Activated CD4-positive, CD25-positive, alpha-beta regulatory T cell treated with anti-CD3 and anti-CD28 coated beads, Interleukin-2, amount 50 U/mL, for 16 hours (primary cell): ENCODE measurements at places on chromosomes 16 and 17.

DNA sequence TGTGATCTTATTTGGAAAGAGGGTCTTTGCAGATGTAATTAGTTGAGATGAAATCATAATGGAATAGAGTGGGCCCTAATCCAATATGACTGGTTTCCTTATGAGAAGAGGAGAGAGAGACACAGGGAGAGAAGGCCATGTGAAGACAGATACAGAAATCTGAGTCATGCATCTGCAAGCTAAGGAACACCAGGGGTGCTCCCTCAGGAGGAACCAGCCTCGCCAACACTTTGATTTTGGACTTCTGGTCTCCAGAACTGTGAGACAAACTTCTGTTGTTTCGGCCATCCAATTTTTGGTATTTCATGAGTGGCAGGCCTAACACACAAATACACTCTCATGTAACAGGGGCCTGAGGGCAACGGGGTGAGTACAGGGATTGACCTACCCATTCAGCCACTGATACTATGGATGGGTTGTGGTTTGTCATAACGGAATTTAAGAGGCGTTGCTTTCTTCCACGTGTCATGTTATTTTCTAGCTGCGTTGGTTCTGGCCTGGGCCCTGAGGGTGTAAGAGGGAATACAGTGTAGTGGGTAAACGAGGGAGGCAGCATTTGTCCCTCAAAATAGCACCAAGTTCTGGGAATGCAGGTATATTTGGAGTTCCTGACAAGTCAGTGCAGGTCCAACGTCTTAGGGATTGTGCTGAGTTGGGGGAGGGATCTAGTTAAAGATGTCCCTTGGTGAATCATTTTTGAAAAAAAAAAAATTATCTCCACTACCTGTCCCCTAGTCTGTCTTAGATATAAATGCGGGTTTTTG, 17.7 kb downstream of the PLCG2 start:
- DNase-seq, result no peak

GRCh38 chr17:40793832-40794231, 5.9 kb downstream of the KRT28 start:
- DNase-seq, result no peak

- no peak for DNase-seq
Observed at GRCh38 chr17:47318197-47318918, 5.4 kb upstream of the EFCAB13 start.

DNA sequence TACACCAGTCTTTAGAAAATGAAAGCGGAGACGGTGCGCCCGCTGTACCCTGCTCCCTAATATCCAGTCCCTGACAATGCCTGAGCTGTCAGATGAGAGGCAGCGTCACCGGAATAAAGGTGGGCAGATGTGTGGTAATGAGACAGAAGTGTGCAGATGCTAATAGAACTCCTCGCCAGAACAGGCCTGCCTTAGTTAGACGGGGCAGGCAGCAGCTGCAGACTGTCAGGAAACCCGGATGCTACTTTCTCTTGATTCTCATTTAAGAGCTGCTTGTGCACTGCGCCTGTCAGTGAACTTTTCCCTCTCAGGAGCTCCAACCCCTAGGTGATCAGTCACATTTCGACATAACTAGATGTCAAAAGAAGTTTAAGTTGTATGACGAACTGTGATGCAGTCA, 221.8 kb upstream of the IRX3 start:
- no peak for DNase-seq

DNA sequence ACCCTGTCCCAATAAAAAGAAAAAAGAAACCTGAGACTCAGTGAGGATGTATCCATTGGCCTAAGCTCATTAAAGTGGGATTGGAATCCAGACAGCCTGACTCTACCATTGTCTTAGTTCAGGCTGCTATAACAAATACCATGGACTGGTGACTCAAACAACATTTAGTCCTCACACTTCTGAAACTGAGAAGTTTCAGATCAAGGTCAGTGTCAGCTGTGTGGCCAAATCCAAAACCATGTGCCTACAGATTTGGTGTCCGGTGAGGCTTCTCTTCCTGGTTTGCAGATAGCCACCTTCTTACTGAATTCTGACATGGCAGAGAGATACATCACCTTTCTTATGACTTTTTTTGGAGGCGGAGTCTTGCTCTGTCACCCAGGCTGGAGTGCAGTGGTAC, 53.3 kb upstream of the KDM8 start:
- DNase-seq, result no peak
